Stimulated activated CD8-positive, alpha-beta memory T cell treated with anti-CD3 and anti-CD28 coated beads, Interleukin-7, amount 100 ng/mL, for 1 hour (primary cell): ENCODE measurements at places on chromosomes 3 and 15.

GRCh38 chr3:176741664-176742047, 455.6 kb downstream of the TBL1XR1 start:
- no peak for DNase-seq

DNA sequence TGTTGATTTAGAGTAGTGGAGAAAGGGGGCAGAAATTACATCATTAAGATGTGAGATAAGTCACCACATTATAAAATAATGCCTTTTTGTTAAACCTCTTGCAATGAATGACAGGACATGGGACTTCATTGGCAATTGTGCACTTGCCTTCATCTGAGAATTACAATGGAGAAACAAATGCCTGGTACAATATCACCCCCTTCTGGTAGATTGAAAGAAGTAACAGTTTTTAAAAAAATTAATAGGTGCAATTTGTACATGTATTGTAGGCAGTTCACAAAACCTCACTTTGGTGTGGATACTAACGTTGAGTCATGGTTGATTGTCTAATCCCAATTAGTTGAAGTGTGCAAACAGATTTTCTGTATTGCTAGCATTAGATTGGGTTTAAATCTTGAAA, 4.6 kb upstream of the P2RY14 start:
- DNase-seq, result no peak

DNA sequence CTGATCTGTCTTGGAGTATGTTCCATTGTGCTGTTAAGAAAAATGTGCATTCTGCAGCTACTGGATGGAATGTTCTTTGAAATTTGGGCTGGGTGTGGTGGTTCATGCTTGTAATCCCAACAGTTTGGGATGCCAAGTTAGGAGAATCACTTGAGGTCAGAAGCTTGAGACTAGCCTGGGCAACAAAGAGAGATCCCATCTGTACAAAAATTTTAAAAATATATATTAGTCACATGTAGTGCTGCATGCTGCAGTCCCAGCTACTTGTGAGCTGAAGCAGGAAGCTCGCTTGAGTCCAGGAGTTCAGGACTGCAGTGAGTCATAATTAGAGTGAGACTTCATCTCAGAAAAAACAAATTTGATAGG, 62.8 kb upstream of the PLSCR4 start:
- DNase-seq, result no peak

DNA sequence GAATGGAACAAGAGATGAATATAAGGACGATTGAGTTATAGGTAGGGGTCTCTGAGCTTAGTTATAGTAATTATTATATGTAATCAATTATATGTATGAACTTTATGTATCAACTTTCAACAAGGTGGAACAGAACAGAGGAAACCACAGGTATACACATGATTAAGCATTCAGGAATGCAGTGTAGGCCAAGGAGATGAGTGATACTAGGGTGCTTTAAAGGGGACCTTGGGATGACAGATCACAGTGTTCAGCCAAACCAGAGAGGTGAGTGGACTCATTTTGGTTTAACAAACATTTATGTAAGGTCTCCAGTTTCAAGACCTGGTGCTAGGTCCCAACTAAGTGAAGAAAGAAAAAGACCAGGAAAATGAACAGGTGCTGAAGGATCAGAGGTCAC, 895.5 kb downstream of the ROBO2 start:
- no peak for DNase-seq

DNA sequence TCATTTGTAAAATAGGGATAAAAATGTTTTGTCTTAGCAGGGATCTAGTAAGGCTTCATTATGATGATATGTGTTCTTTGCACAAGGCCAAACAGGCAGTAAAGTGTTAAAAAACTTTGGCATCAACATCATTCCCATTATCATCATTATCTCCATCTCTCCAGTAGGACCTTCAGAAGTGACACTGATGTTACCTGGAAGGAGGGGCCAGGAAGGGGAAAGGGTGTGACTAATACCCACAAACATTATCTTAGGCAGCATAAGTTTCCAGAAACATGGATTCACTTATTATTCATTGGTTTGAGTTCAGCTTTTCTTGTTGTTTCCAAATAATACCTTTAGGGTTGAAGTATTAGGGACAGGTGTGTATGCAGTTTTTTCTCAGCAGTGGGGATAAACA, 399.6 kb downstream of the PTPRG start:
- DNase-seq, result no peak

DNA sequence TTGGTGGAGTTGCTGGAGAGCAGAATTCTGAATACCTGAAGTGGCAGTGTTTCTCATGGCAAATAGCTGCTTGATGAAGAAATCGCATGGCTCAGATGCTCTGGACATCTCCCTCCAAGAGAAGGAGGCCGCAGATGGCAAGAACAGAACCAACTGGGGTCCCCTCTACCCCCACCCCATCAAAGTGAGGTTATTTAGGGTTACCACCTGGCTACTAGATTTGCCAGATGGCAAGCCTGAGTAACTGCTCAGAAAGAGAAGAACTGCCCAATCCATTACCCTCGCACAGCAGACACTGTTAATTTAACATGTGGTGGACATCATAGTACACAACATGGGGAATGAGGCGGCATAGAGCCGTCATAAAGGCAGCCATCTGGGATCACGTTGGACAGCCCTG, 30.5 kb upstream of the LIPC start:
- DNase-seq, result no peak

- DNase-seq, result no peak
Observed at GRCh38 chr3:38314112-38314763, 32.1 kb downstream of the SLC22A14 start.

DNA sequence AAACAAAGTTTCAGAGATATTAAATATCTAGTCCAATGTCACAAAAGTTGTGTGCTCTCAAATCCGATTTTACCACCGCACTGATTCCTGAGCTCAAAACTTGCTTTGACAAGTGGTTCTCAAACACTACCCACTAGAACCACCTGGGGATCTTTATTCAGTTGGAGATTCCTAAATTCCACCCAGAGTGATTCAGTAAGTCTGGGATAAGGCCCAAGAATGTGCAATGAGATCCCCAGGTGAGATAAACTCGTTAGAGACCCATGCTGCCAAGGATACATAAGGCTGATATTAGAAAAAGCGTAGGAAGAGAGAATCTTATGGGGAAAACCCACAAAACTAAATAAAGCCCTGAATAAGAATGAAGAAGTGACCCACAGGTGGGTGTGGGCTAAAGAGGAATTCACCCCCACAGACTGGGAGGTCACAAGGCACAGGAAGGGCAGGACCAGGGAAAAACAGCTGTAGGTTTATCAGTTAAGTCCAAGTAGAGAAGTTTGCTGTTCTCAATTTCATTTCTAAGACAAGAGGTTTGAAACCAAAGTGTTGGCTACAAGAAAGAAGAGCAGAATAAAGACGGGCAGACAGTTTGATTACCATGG, 11.5 kb upstream of the RPS17 start:
- DNase-seq, result no peak

DNA sequence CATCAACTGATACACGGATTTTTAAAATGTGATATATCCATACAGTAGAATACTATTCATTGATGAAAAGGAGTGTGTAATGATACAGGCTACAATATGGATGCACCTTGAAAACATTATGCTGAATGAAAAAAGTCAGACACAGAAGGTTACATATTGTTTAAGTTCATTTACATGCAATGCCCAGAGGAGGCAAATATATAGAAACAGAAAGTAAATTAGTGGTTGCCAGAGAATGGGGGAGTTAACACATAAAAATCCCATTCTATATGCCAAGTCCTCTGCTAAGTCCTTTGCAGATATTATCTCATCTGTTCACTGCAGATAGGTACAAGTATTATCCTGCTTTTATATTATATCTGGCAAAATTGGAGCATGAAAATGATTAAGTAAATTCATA, 22.1 kb upstream of the CDIN1 start:
- DNase-seq, result no peak

DNA sequence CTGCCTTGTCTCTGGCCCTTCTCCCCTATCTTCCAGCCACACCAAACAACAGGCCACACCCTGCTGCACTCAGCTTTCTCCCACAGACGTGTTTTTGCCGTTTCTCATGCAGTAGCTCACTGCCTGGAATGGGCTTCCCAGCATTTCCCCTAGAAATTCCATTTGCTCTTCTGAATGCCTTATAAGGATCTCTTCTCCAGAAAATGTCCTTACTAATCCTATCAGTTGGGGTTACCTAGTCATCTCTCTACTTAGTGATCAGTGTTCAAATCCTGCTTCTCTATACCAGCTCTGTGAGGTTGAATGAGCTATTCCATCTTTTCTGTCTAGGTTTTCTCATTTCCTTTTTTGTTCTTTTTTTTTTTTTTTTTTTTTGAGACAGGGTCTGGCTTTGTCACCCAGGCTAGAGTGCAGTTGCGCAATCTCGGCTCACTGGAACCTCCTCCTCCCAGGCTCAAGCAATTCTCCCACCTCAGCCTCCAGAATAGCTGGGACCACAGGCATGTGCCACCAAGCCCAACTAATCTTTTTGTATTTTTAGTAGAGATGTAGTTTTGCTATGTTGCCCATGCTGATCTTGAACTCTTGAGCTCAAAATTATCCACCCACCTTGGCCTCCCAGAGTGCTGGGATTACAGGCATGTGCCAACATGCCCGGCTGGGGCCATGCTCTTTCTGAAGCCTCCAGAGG, 98.2 kb upstream of the CHD2 start:
- no peak for DNase-seq

- DNase-seq, result no peak
Observed at GRCh38 chr3:125168711-125169393, 43.7 kb downstream of the SLC12A8 start.

DNA sequence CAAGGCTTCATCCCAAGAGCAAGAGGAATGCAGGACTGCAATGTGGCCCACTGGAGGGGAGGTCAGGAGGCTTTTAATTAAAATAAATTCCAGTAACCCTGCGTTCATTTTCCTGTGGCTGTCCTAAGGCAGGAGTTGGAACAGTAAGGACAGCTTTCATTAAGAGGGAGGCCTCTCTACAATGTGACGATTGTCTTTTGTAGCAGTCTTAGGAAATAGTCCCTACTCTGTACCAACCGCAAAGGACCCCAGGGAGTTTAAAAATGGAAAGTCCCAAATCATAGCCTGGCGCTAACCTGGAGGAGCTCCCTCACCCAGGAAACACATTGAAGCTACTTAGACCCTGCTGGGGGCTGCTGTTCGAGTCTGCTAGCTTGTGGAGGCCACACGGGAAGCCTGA, 62.8 kb downstream of the SYNM start:
- no peak for DNase-seq

- DNase-seq, result no peak
Observed at GRCh38 chr3:112670824-112671223, 29.9 kb upstream of the CCDC80 start.

DNA sequence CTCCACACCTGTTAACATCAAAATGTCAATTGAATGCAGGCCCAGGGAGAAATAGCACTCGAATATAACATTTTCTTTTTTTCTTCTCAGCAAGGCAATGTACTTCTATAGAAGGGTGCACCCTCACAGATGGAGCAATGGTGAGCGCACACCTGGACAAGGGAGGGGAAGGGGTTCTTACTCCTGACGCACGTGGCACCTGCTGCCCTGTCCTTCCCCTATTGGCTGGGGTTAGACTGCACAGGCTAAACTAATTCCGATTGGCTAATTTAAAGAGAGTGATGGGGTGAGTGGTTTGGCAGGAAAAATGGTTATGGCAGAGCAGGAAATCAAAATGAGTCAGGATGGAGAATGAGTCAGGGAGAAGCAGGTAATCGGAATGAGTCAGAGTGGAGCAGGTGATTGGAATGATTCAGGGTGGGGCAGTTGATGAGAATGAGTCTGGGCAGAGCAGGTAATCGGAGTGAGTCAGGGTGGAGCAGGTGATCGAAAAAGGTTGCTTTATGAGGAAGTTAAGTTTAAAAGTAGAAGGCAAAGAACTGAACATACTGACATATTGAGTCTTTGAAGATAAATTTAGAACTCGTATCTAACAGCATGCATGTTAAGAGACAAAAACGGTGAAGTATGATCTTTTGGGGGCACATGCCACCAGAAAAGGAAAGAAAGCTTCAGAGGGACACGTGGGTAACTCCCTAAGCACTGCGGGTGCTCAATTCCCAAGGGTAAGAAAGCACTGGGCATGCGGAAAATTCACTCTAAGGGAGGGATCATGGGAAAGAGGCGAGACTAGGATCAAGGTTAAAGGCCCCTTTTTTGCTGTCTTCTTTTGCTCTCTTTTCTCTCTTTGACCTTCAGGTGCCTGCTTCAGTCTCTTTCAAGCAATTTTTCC, 72.9 kb upstream of the GALNT15 start:
- DNase-seq, result no peak

- no peak for DNase-seq
Observed at GRCh38 chr3:175179055-175179454, 319.9 kb downstream of the NAALADL2 start.

GRCh38 chr3:126836220-126836860, 132.3 kb downstream of the CHCHD6 start:
- DNase-seq, result no peak

- no peak for DNase-seq
Observed at GRCh38 chr15:65101411-65101890, 13.5 kb downstream of the UBAP1L start.

- no peak for DNase-seq
Observed at GRCh38 chr15:69585937-69586336, 133.3 kb downstream of the RPLP1 start.

- no peak for DNase-seq
Observed at GRCh38 chr15:26721232-26721967, 51.5 kb downstream of the GABRB3 start.

DNA sequence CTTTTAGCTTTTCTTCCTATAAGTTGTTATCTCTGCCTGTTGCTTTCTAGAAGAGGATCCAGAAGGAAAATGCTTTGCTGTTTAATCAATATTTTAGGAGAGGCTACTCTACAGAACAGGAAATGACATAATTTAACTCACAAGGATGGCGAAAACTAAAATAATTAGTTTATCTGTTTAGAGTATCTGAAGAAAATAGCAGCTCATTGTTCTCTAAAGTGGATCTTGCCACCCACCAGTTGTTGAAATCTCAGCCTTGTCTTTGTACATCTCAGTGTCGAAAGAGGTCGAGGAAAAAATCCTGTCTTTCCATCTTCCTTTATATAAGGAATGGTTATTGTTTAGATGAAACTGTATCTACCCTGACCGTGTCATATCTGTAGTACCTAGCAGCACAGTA, 126.6 kb downstream of the ZNF609 start:
- no peak for DNase-seq

GRCh38 chr15:90205050-90205848, 4.1 kb downstream of the SEMA4B start:
- DNase-seq, result no peak

- no peak for DNase-seq
Observed at GRCh38 chr15:39358441-39359041, 222.3 kb upstream of the THBS1 start.
